ENCODE measurements at places on chromosomes 13 and 19.
A peak's percentile ranks its signal among the peaks of the same experiment; 100 is the strongest.

DNA sequence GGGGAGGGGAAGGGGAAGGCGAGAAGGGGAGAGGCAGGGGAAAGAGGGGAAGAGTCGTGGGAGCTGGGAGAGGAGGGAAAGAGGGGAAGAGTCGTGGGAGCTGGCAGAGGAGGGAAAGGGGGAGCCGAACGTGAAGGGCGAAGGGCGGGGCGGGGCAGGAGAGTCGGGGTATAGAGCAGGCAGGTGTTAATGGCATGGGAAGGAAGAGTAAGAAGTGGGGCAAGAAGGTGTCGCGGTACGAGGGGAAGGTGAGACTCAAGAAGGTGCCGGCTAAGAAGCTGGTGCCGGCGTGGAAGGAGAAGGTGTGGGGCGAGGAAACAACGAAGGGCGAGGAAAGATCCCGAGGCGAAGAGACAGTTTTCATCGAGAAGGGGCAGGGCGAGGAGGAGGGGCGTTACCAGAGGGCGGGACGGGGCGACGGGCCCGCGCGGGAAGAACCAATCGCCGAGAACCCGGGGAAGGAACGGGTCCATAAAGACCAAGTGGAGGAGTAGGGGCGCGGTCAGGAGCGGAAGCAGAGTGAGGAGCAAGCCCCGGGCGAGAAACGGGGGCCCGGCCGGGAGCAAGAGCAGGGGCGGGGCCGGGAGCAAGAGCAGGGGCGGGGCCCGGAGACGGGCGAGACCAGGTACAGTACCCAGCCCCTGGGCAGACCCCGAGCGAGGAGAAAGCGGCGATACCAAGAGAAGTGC, 463 bp downstream of the CATSPERG start:
- DNase-seq: peak; percentile 89

GRCh38 chr19:1651568-1652291, 685 bp downstream of the TCF3 start:
- peak; percentile 20 for DNase-seq

DNA sequence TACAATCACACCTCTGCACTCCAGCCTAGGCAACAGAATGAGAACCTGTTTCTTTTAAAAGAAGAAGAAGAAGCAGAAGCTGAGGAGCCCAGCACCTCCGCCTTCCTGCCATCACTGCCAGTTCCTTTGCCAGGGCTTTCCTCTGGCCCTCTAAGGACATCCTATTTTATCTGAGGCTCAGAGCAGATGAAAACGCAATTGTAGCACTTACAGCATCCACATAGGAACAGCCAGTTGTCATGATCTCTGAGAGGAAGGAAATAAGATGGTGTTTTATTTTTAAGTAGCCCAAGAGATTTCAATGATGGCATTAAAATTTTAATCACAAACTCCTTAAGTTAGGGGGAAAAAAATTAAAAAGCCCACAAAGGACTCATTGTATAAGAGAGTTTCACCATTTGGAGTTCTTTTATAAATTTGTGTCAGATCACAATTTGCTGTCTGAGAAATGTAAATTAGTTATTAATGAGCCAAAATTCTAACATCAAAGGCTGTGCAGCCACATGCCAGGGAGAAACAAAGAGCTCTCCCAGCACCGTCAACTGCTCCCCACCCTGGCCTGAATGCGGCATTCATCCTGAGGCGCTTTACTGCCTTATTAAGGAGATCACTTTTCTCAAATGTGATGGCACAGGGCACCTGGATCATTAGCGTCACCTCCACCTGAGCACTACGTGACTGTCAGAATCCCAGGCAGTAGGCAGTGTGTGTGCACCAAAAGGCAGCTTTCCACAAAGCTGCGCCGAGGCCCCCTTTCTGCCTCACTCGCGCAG, 393.0 kb downstream of the FOXO1 start:
- no peak for DNase-seq

DNA sequence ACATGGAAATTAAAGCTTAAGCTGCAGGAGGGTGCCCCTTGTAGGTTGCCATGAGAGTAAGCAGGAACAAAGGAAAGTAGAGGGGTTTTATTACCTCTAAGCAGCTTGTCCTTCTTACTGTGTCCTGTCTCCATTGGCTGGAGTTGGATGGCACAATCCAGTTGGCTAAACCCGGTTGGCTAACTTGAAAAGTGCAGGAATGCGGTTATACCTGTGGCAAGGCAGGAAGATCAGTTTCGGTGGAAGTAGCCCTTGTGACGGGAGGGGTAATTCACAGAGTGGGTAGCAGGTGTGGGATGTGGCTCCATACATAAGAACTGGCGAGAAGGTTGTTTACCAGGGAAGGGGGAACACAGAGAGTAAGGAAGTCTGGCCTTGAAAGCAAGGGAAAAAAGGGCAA, 3.2 kb downstream of the ZNF726 start:
- DNase-seq: no peak

DNA sequence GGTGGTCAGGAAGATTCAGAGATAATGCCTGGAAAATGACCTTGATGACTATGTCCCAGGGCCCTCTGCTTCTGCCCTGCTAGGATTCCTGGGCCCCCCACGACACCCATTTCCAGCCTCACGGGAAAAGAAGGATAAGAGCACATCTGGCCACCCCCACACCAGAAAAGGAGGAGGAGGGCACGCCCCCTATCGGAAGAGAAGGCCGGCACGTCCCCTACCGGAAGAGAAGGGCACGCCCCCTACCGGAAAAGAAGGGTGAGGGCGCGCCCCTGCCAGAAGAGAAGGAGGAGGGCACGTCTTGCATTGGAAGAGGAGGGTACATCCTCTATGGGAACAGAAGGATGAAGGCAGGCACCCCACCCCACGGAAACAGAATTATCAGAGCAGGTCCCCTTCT, 84.3 kb downstream of the IER2 start:
- peak; percentile 46 for DNase-seq

DNA sequence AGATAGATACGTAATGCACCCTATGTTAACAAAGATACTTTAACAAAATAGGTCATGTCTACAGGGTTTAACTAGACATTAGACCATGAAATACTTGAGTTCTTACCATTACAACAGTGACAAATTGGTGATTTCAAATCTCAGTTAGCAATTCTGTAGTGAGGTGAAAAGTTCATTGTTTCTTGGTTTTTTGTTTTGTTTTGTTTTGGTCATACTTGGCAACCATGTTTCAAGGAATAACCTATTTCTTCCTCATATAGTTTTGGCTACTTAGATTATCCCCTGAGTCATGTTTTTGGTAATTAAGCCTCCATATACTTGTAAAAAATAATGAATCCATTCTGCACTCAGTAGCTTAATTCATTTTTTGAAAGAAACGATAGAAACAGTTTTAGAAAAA, 1200.4 kb downstream of the DIAPH3 start:
- DNase-seq: no peak

DNA sequence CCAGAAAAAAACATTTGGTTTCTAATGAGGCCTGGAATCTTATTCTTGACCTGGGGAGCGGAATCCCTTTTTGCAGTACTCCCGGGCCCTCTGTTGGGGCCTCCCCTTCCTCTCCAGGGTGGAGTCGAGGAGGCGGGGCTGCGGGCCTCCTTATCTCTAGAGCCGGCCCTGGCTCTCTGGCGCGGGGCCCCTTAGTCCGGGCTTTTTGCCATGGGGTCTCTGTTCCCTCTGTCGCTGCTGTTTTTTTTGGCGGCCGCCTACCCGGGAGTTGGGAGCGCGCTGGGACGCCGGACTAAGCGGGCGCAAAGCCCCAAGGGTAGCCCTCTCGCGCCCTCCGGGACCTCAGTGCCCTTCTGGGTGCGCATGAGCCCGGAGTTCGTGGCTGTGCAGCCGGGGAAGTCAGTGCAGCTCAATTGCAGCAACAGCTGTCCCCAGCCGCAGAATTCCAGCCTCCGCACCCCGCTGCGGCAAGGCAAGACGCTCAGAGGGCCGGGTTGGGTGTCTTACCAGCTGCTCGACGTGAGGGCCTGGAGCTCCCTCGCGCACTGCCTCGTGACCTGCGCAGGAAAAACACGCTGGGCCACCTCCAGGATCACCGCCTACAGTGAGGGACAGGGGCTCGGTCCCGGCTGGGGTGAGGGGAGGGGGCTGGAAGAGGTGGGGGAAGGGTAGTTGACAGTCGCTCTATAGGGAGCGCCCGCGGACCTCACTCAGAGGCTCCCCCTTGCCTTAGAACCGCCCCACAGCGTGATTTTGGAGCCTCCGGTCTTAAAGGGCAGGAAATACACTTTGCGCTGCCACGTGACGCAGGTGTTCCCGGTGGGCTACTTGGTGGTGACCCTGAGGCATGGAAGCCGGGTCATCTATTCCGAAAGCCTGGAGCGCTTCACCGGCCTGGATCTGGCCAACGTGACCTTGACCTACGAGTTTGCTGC, at the start of gene ICAM4:
TSS of gene ICAM4 (plus strand) at position 153 of the 935 bp plus-strand sequence. CDS start at position 211, 58 bp downstream.
- no peak for DNase-seq

- DNase-seq: no peak
These were observed 9.0 kb upstream of the CEBPA start for GRCh38 chr19:33311326-33311682.

DNA sequence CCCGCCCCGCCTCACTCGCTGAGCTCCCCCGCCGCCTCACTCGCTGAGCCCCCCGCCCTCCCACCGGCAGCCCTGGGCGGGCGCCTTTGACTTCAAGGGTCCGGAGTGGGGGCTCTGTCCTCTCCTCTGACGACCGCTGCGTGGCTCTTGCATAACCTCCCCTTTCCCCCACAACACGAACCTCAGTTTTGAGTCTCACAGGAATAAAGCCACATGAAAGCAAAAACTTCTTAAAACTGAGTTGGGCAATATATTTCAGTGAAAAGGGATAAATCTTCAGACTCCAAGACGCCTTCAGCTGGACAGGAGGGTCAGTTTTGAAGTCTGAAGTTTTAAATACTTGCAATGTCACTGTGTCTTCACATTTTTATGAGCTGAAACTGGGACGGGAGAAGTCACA, 70.6 kb upstream of the C13orf46 start:
- DNase-seq: no peak

DNA sequence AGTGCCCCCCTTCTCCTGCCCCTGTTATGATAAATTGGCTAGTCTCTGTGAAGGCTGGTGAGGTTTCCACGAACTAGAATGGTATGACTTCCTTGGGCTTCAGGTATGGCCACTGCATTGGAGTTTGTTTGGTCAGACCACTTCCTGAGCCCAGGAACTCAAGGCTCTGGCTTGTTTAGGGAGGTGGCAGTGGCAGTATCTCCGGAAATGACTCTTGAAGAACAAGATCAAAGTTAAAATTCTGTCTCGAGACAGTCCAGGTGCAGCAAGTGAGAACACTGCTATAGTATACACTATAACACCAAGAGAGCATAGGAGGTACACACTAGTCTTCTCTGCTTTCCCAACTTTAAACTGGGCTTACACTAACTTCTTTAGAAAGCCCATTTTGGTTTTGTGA, 309.1 kb downstream of the KLF12 start:
- DNase-seq: no peak

DNA sequence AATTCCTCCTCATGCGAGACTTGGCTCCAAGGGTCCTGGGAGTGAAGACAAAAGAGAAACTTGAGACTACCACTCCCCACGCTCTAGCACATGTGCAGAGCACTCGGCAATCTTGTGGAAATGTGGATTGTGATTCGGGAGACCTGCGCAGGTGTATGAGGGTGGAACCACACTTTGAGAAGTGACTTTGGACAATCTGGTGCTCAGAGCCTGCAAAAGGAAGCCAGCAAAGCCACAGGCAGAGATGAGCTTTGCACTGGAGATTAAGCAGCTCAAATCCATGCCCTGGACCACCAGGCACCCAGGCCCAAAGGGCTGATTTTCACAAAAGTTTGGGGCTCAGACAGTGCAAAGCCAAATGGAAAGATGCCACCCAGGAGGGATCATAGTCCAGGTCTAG, 162.5 kb upstream of the TSHZ3 start:
- DNase-seq: no peak

DNA sequence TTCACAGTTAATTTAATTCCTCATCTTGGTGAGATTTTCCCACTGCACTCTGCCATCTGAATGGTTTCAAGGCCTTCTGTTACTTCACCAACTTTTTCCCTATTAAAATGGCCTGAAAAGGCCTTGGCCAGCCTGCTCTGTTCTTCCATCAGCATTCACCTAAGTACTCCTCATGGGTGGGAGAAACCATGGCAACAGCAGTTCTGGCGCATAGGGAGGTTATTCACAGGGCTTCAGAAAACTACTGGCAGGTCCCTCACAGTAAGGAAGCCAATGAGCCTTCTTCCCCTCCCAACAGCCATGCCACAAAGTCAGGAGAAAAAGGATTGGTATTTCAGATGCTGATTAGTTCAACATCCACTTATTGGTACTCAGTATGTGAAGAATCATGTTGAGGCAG, 17.2 kb upstream of the GJB2 start:
- no peak for DNase-seq

DNA sequence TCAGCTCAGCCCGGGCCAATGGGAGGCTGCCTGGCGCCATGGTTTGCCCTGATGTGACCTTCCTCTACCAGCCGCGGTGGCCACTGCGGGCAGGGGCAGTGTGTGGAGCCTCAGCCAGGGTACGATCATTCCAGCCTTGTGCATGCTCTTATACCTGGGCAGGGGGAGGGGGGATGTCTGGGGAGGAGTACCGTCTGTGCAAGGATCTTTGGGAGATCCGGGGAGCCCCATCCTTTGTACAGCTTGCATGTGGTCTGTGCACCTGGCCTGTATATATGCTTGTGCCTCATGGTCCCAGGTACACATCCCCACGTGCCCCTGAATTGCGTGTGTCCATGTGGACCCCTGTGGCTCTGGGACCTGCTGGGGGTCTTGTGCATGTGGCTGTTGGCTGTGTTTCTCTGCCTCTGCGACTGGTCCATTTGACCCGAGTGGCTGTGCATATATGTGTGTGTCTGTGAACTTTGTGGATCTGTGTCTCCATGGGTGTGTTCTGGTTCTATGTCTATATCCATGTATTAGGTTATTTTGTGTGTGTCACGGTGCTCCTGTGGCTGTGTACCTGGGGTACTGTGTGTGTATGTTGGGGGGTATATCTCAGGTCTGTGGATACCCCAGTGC, 12.8 kb upstream of the NANOS3 start:
- DNase-seq: no peak

GRCh38 chr19:424546-424945, 15.6 kb upstream of the C2CD4C start:
- no peak for DNase-seq

DNA sequence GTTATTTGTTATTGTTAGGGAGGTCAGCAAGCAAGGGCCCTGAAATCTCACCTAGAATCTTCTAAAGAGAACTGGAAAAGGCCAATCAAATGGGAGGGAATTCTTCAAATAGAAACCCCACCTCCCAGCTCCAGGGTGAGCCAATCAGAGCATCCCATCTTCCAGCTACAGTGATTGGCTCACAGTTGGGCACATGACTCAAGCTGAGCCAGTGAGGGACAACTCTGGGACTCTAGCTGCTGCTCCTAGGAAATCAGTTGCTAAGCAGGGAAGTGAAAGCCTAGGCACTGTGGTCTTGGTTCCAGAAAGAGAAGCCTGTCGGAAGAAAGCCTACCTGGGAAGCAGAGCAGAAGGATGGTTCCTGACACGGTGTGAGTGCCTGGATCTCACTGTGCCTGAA, 13.4 kb downstream of the TM6SF2 start:
- no peak for DNase-seq

- DNase-seq: no peak
These were observed 49.6 kb downstream of the DOCK9 start for GRCh38 chr13:98927951-98928927.

GRCh38 chr19:12638611-12639182, 27.8 kb downstream of the MAN2B1 start:
- DNase-seq: no peak

- DNase-seq: no peak
These were observed 577.3 kb upstream of the GPC6 start for GRCh38 chr13:92649140-92649813.

Data from activated gamma-delta T cell treated with anti-CD3 and anti-CD28 coated beads, Interleukin-2, amount 50 U/mL, for 16 hours (primary cell).